CD8-positive, alpha-beta memory T cell (primary cell): ENCODE measurements at places on chromosomes 4 and X.

GRCh38 chr4:86916392-86916791 lies 18.4 kb upstream of the AFF1 start:
- DNase-seq = no peak

- no peak for DNase-seq
Measured at GRCh38 chr4:25818876-25819275, 43.9 kb downstream of the SEL1L3 start.

- DNase-seq = no peak
Measured at GRCh38 chr4:73257651-73258435, 755 bp downstream of the ANKRD17 start.

DNA sequence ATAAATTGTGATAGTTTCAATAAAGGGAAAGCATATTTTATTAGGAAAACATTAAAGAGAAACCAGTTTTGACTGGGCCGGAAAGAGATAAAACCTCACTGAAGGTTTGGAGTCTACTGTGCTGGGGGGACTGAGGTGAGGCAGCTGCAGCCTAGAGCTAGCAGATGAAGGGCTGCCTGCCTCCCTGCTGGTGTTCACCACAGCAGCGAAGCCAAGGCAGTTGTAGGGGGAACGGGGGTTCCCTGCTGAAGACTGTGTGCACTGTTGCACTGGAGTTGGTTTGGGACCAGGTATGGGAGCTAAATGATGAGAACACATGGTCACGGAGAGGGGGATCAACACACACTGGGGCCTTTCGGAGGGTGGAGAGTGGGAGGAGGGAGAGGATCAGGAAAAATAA lies 546.5 kb upstream of the SMIM31 start:
- no peak for DNase-seq

DNA sequence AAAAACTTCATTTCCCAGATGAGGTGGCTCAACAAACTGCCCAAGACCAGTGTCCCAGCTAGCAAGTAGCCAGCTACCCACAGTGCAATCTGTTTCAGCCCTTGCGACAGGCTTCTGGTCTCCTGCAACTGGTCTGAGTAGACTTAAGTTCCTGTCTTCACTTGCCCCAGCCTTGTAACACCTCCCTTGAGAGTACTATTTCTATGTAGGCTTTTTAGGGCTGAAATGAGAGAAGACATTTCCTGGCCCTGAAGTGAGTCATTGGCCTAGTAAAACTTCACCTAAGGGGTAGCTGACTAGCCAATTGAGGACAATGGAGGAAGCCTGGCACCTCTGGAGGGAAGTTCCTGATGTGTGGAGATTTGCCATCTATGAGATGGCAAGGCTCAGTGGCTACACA lies 80.1 kb upstream of the STIM2 start:
- no peak for DNase-seq

- DNase-seq = no peak
Measured at GRCh38 chr4:23348789-23349498, 540.9 kb downstream of the PPARGC1A start.

- DNase-seq = no peak
Measured at GRCh38 chrX:9486786-9487387, 22.0 kb downstream of the TBL1X start.

GRCh38 chrX:617401-617800 lies 13.2 kb upstream of the SHOX start:
- no peak for DNase-seq

GRCh38 chr4:169108303-169108702 lies 98.2 kb upstream of the CBR4 start:
- no peak for DNase-seq

DNA sequence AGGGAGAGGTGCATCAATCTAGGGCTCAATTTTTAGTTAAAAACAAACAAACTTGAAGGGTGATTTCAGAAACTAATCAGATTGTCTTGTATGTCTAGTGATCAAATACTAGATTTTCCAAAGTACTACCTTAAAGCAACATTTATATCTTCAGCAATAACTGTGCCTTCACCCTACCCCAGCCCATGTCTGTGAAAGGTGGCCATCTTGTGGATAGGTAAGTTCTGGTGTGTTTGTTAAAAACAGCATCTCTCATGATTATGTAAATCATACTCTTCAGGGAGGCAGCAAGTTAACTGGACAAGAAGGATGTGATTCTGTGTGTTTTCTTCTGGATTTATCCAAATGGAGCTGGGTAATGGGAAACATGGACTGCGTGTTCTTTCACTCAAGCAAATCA lies 81.4 kb upstream of the ACSL1 start:
- no peak for DNase-seq

DNA sequence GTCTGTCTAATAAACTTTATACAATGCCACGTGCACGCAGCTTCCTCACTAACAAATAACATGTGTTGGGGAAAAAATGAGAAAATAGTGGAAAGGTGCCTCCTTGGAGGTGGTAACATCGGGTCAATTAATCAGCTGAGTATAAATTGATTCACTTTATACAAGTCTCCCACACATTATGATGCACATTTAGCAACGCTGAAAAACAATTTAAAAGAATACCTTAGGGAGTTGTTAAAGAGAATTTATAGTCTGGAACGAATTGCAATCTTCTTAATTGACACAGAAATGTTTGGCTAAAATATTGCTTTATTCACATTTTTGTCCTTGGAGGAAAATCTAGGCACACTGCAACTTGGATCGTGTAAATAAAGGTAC lies 84.2 kb downstream of the HPRT1 start:
- DNase-seq = no peak

- DNase-seq = no peak
Measured at GRCh38 chr4:159051245-159052071, 51.4 kb upstream of the RAPGEF2 start.

DNA sequence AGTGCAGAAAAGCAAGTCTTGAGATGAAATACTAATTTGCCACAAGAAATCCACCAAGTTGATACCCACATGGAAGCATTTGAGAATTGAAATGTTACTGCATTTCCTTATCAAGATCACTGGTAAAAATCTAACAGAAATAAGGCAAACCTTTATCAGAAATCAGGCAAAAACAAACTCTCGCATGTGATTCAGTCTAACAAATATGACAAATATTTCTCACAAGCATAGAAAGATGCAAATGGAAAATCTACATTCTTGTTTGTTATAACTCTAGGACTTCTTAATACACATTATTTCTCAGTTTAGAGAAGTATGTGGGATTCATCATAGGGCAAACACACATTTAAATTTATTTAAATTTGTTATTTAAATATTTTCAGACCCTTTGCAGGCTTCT lies 52.9 kb downstream of the TXK start:
- no peak for DNase-seq
